ENCODE measurements at places on chromosomes 3 and 15.
A peak's percentile ranks its signal among the peaks of the same experiment; 100 is the strongest.

GRCh38 chr3:38348903-38349302, 2.3 kb downstream of the XYLB start:
- DNase-seq = no peak

DNA sequence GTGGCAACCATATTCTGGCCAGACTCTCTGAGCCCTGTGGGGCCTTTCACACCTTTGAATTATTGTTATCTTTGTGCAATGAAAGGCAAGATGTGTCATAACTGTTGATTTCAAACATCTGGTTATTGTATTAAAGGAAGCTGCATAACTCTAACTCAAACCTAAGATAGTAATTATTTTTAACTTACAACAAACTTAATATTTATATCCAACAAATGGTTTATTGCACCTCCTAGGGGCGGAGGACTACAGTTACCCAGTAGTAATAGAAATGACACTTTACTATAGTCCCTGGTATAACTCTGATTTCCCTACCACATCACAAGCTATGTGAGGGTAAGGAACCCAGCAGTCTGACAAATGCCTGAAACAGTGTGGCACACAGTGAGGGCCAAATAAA, 363.9 kb upstream of the SUCLG2 start:
- DNase-seq = no peak

GRCh38 chr3:67017211-67017610, 19.1 kb downstream of the KBTBD8 start:
- DNase-seq = no peak

DNA sequence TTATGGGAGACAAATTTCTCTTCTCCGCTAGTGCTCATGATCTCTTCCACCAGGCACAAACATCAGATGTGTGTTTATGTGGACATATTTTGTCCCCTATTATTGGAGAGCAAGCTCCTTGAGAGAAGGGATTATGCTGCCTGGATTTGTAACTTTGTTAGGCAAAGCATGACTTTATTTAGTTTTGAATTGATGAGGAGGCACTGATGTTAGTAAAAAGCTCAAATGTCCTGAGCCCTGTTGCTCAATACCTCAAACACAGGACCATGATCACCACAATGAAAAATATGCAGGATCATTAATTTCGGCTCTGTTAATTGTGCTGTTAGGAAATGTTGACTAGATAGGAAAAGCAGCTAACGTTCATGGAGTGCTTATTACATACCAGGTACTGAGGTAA, 29.1 kb downstream of the SCG5 start:
- DNase-seq = no peak

GRCh38 chr3:54137311-54137710, 15.0 kb downstream of the CACNA2D3 start:
- no peak for DNase-seq

DNA sequence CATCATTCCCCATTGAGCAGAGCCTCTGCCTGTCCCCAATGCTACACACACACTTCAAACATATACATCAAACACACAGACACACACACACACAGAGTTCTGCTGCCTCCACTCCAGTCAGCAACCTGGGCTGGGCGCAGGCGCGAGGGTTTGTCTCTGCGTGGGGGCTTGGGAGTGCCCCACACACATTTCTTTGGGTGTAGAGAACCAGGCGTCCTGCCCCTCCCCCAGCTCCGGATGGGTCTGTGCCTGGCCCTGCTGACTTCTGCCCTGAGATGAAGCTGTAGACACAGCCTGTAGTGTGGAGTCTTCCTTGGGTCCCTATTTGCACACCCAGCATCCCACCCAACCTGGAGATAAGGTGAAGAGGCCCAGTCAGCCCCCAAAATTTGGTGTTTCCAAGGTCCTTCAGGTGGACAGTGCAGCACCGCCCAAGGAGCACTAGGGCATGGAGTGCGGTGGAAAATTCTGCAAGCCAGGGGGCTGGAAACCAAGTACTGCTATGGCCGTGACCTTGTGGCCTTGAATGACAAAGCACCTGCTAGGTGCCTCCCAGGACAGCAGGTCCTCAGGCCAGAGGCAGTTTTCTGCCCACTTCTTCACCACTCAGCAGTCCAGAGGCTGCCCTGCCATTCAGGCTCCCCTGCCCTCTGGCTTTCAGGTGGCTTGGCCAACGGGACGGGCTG, 26.8 kb downstream of the FBXW12 start:
- no peak for DNase-seq

DNA sequence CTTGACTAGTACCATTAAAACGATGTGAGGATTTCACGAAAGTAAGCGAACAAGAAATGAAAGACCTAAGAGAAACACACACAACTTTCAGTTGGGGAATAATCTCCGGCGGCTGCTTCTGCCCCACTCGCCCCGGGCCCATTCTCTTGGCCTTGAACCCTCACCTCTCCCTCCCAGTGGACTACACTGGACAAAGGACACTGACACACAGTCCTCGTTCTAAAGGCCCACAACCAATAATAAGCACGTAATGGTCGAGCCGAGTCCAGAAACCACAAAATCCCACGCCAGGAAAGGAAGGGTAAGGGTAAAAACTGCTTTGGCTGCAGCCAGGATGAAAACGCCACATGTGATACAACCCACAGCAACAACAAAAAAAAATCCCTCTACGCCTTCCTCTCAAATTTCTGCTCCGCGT, 469 bp downstream of the ZNF770 start:
- DNase-seq = no peak

DNA sequence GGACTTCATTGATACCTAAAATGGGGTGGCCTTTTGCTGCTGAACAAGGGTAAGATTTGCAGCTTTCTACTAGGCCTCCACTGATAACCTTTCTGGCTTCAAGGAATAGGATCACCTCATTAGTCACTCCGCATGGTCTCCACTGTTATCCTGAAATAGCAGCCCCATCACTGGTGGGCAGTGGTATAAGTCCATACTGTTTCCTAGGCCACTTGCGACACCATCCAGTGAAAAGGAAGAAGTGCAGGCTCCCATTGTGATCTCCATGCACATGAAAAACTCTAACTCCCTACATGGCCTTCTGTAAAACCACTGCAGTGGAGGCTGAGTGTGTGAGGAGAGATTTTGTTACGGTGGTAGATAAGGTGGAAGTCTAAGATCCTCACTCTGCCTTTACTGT, 1455.9 kb downstream of the SI start:
- no peak for DNase-seq

- no peak for DNase-seq
Measured at GRCh38 chr3:181050738-181051137, 61.2 kb upstream of the DNAJC19 start.

- DNase-seq = no peak
Measured at GRCh38 chr3:109369510-109369909, 32.2 kb upstream of the DPPA4 start.

- DNase-seq = no peak
Measured at GRCh38 chr3:176247191-176247590, 950.1 kb downstream of the TBL1XR1 start.

GRCh38 chr3:136173939-136174490, 22.1 kb downstream of the MSL2 start:
- DNase-seq = no peak

DNA sequence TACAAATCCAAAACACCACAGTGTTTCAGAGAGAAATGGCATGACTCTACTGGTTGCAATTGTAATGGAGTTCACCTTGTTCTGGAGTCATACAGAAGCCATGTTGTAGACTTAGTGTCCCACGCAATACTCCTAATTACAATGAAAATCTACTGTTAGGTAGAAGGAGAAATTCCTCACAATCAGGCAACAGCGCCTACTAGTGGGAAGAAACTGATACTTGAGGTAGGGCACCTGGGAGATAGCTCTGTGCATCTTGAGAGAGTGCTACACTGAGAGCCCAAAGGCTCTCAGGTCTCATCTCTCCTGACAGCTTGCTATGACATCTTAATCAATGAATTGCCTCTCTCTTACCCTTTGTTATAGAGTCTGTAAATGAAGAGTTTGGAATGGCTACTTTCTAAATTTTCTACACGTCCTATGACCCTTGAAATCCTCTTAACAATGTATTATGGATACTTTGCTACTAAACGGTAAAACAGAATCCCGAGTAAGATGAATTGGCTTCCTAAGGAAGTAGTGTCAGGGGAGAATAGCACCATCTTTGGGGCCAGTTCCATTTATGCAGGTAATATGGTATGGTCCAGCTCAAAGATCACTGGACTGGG, 422.7 kb upstream of the TPRG1 start:
- DNase-seq = no peak

DNA sequence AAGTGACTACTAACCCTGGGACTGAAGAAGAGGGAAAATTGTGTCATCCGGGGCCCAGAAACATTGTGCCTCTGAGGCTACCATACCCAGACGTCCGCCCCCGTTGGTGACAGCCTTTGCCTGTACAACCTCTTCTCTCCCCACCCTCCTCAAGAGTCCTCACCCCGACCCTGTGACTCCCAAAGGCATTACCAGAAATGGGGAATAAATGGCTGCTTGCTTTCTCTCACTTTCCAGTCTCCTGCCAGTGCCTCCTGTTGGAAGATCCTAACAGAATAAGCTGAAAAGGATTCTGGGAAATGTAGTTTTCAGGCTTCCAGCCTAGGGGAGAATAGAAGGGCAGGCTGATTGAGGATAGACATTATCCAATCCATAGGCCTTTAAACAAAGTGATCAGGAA, 30.8 kb upstream of the SLC25A36 start:
- no peak for DNase-seq

GRCh38 chr3:182728238-182728637, 65.1 kb upstream of the ATP11B start:
- DNase-seq = no peak

DNA sequence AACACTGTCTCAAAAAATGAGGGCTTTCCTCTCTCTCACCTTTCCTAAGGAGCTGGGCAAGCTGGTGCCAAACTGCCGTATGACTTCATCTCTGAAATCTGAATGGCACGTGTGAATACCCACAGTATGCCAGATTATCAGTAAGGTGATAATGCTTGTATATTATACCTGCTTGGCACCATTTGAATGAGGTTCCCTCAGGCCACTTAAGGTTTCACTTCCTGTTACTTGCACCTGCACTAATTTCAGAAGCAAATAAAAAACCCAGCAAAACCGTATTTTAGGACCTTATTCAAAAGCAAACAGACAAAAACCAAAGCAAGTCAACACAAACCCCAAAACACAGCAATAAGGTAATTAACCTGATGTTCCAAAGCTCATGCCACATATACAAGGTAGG, 19.7 kb downstream of the FOXP1 start:
- no peak for DNase-seq

GRCh38 chr15:94362385-94363092, 131.2 kb downstream of the MCTP2 start:
- DNase-seq = no peak

- no peak for DNase-seq
Measured at GRCh38 chr15:101083336-101084045, 164.3 kb downstream of the LRRK1 start.

- DNase-seq = no peak
Measured at GRCh38 chr3:126275620-126275904, 81.6 kb downstream of the KLF15 start.

GRCh38 chr15:38996111-38996631, 431.6 kb upstream of the RASGRP1 start:
- DNase-seq = no peak

GRCh38 chr3:170523248-170523647, 62.6 kb downstream of the SLC7A14 start:
- no peak for DNase-seq

- DNase-seq = no peak
Measured at GRCh38 chr15:83243634-83244033, 36.0 kb upstream of the HDGFL3 start.

- DNase-seq = no peak
Measured at GRCh38 chr3:45987368-45988291, 8.0 kb downstream of the FYCO1 start.

DNA sequence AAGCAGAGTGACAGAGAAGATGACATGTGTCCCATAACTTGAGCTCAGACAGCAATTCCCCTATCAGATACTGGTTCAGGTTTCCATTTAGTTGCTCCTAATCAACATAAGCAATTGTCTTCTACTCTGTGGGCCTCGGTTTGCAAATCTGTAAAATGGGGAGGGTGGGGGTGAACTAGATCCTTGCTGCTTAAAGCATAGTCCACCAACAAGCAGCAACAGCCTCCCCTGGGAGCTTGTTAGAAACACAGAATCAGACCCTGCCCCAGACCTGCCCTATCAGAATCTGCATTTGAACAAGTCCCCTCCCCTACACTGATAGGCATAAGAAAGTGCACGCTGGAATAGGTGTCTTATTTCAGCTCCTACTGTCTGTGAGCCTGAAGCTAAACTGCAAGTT, 87.8 kb downstream of the CEMIP start:
- DNase-seq = no peak

DNA sequence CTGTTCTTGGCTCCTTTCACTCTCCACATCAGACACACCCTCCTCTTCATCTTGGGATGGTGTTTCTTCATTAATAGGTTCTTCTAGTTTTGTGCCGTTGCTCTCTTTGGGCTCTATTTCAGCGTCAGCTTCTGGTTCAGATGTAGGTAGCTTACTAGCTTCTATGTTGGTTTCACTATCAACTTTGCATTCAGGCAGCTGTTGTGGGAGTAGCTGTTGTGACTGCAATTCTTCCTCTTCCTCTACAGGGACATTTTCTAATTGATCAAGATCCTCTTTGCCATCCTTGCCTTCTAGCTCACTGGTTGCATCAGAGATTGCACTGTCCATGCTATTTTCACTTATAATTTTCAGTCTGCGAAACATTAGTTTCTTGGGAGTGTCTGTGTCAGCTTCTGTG, 80.1 kb downstream of the SETD2 start:
- no peak for DNase-seq

DNA sequence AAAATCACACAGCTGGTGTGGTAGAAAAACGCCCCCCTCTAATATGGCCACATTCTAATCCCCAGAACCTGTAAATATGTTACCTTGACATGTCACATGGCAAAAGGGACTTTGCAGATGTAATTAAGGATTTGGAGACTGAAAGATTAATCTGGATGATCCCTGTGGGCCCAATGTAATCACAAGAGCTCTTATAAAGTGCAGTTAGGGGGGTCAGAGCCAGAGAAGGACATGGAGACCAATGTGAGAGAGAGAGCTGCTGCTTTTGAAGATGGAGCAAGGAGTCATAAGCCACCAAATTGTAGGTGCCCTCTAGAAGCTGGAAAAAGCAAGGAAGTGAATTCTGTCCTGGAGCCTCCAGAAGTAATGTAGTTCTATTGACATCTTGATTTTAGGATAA, 152.6 kb downstream of the PEX5L start:
- peak; percentile 46 for DNase-seq

DNA sequence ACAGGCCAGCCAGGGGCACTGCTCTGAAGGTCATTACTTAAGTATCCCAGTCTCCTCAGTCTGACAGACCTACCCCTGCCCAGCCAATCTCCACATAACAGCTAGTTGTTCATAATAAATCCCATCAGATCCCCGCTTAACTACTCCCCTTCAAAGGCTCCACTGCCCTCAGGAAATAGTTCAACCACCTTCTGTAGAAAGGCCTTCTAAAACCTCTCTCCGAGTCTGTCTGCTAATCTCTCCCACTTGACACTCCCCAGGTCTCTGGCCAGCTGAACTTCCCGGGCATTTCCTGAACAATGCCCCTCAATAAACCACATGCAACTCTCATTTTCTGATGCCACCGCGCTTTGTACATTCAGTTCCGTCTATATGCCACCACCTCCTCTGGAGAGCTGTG, 6.0 kb downstream of the PRC1 start:
- DNase-seq = no peak

GRCh38 chr3:12328837-12329462, 40.1 kb downstream of the PPARG start:
- no peak for DNase-seq
